ENCODE measurements at places on chromosomes 1 and 21.

GRCh38 chr1:66415866-66416265 lies 118.1 kb upstream of the SGIP1 start:
- DNase-seq: no peak

DNA sequence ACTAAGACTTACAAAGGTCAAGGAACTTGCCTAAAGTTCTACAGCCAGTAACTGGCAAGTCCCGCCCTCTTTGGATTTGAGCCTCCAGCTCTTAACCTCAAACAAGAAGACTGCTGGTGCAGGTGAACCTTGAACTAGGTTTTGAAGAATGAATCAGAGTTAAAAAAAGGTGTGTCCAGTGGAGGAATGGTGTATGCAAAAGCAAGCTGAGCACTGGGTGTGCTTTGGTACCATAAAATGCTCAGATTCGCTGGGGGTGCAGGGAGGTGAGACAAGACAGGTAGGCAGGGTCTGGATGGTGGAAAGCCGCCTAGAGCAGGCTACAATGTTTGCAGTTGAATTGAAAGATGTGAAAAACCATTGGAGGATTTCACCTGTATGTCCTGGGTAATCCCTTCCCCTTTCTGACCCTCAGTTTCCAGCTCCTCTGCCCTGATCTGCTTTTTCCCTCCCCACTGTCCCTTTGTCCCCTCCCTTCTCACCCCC lies 39.8 kb downstream of the FOXD2 start:
- DNase-seq: no peak

GRCh38 chr1:84722794-84723193 lies 32.5 kb upstream of the SSX2IP start:
- DNase-seq: no peak

GRCh38 chr1:111965781-111966443 lies 23.6 kb downstream of the KCND3 start:
- no peak for DNase-seq

- DNase-seq: no peak
Measured at GRCh38 chr1:214361636-214362035, 80.7 kb downstream of the SMYD2 start.

DNA sequence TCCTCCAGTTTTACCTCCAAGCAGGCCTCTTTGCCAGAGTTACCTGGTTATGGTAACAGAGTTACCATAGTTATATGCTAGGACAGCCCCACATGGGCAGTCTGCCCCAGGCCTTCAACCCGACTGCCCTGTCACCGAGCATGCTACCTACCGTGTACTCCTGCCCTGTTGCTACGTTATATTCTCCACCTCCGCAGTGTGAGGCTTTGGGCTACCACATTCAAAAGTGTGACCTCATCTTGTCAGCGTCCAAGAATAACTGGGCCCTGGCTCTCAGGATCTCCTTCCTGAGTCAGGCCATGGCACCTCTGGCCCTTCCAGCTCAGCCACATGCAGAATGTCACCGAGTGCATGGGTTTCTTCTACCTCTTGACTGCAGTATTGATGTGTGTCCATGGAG lies 8.9 kb downstream of the MAPKAPK2 start:
- no peak for DNase-seq

DNA sequence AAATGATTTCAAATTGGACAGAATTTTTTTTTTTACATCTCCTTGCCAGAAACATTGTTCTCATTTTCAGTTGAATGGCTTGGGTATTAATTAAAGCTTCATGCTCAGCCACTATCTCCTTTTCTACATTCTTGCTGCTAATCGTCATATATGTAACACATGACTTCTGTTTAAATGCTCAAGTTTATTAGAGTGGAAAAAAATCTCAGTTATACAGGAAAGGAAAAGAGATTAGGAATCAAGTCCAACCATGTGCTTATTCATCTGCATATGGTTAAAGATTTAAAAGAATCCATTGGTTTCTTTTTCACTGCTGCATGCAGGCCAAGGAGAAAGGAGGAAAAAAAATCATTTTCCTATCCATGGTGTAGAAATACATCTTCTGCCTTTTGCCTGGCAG lies 47.3 kb upstream of the CNN3 start:
- no peak for DNase-seq

DNA sequence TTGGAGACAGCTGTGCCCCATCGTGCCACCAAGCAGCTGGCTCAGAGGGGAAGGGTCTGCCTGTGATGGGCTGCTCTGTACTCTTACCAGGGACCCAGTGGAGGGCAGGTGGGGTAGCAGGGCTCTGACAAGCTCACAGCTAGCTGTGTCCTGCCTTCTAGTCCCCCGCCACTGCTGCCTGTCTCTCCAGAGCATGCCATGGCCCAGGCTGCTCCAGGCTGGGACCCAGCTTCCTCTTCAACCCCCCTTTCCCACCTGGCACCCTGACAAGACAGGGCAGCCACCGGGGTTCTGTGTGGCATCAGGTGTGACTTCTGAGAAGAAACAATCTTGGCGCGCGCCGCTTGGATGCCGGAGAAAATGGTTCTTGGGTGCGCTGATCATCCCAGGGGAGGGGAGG lies 92.3 kb upstream of the ACTL8 start:
- DNase-seq: no peak

DNA sequence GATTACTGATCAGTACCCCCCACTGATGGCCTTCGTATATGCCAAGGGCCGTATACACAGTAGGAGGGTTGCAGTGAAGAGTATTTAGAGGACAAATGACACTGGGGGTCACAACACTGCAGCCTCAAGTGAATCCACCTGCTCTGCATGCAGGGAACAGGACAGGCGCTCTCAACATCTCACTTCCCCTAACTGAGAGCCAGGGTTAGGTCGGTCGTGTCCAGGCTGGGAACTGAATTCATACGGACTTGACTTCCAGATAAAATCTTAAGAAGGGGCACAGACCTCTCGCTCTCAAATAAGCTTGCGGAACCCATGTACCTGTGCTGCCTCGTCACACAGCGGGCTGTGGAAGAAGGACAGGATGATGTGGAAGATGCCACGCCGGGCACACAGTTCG lies 22.8 kb downstream of the MRAP start:
- no peak for DNase-seq

GRCh38 chr1:198290089-198290683 lies 133.4 kb downstream of the NEK7 start:
- no peak for DNase-seq

DNA sequence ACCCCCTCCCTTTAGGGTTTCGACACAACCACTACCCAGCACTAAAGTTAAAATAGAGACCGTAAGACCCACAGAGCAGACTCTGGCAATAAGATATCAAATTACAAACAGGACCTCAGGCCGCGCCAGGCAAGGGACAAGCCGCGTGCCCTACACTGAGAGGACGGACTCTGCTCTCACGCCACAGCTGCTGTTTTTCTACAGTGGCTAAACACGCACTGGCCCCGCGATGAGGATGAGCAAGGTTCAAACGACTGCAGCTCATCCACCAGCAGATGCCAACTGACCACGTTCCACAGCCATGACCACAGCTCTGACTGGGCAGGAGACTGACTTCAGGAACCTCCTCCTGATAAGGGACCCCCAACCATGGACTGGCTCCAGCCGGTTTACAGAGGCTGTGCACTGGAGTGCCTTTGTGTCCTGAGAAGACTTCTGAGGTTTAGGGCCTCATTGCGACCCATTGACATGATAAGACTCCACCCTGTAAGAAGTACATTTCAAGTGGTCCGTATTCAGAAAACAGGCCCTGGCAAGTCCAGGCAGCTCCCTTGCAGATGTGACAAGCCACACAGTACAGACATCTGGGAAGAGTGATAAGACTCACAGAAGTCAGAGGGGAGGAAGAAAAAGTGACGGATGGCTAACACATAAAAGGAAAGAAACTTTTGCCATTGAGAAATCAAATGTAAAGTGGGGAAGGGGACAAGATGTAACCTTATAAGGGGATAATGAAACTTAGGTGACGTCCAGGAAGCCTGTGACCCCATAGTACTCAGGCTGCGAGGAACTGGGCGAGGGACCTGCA lies 1.5 kb upstream of the KRTAP10-6 start:
- no peak for DNase-seq

- DNase-seq: no peak
Measured at GRCh38 chr1:238281418-238281817, 390.7 kb upstream of the ZP4 start.

- no peak for DNase-seq
Measured at GRCh38 chr1:111980686-111981085, 8.8 kb downstream of the KCND3 start.

DNA sequence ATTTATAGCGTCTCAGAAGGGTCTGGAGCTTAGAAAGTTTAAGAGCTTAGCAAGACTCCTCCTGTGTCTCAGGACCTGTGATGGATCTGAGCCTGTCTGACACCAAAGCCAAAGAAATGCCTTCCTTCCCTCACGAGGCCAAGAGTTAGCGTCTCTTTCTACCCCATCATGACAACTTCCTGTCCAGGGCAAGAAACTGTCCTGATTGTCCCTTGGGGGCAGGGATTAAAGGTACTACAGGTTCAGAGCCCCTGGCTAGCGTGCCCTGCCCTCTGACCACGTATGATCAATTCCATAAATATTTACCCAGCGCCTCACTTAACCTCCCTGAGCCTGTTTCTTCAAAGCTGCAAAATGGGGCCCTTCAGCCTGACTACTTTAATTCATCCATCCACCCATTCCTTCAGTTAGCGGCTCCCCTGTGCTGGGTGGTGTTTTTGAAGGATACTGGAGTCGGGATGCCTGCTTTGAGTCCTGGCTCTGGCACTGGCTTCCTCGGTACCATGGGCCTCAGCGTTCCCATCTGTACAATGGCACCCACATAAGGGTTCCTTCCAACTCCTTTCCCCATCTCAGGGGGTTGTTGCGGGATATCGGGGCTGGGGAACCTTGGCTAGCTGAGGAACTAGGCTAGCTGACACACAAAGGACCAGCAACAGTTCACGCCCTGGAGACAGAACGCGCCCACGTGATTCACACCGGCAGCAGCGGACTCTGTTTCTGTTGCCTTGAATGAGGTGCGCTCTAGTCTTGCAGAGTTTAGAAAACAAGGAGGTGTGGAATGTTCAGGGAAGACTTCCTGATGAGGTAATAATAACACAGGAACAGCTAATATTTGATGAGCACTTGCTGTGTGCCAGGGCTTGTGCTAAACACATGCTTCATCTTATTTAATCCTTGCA lies 23.0 kb upstream of the EPHA2 start:
- no peak for DNase-seq

- no peak for DNase-seq
Measured at GRCh38 chr21:34743831-34744230, 75.0 kb downstream of the CLIC6 start.

- DNase-seq: no peak
Measured at GRCh38 chr1:204834336-204834735, 36.3 kb upstream of the NFASC start.

GRCh38 chr1:208228550-208228949 lies 15.6 kb downstream of the PLXNA2 start:
- DNase-seq: no peak

DNA sequence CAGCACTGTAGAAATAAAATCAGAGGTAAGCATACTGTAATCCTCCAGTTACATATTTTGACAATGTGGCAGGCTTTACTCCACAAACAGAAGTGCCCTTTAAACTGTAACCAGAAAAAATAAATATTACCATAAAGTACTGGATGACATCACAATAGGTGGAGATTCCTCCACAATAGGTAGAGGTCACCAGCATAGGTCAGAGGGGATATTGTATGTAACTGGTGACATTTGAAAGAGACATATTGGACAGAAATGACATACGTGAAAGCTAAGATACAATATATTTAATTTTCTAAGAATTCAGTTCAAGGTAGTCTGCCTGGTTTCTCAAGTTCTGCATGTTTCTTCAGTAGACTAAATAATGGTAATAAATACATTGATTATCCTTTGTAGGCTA lies at the start of gene ASB17:
TSS of gene ASB17 (minus strand) at position 101 of the 400 bp plus-strand sequence. CDS start 113 bp downstream, outside the sequence.
- no peak for DNase-seq

- DNase-seq: no peak
Measured at GRCh38 chr1:72885841-72886240, 603.5 kb upstream of the NEGR1 start.

- no peak for DNase-seq
Measured at GRCh38 chr1:41243079-41243385, 926 bp upstream of the SCMH1 start.

GRCh38 chr1:169092399-169092798 lies 14.1 kb upstream of the ATP1B1 start:
- no peak for DNase-seq

DNA sequence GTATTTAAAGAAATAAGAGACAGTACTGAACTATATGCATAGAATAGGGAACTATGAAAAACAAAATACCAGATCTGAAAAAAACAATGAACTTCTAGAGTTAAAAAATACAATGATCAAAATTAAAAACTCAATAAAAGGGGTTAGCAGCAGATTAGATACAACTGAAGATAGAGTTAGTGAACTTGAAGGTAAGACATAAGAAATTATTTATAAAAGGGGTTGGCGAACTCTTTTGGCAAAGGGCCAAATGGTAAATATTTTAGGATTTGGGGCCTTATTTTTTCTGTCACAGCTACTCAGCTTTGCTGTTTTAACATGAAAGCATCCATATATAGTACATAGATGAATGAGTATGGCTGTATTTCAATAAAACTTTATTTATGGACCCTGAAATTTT lies 111.4 kb downstream of the ST3GAL3 start:
- no peak for DNase-seq

GRCh38 chr1:25123551-25123950 lies 108.8 kb downstream of the SYF2 start:
- no peak for DNase-seq

DNA sequence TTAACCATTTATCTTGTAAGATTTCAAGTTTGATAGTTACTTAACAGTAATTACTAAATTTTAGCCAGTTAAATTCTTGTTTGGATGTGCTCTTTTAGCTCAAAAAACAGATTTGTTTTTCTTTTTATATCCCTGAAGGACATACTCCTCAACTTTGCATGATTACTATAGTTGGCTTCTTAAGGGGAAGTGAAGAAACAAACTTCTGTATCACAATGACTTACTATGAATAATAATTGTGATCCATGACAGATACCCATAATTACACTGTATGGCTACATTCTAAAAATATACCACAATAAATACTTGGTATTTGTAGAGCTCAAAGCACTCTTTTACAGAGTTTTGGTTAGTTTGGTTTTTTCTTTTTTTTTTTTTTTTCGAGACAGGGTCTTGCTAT lies 55.8 kb downstream of the IARS2 start:
- no peak for DNase-seq

GRCh38 chr1:151259351-151259750 lies 4.8 kb downstream of the PSMD4 start:
- no peak for DNase-seq

- no peak for DNase-seq
Measured at GRCh38 chr1:42335809-42336518, 929 bp upstream of the FOXJ3 start.

DNA sequence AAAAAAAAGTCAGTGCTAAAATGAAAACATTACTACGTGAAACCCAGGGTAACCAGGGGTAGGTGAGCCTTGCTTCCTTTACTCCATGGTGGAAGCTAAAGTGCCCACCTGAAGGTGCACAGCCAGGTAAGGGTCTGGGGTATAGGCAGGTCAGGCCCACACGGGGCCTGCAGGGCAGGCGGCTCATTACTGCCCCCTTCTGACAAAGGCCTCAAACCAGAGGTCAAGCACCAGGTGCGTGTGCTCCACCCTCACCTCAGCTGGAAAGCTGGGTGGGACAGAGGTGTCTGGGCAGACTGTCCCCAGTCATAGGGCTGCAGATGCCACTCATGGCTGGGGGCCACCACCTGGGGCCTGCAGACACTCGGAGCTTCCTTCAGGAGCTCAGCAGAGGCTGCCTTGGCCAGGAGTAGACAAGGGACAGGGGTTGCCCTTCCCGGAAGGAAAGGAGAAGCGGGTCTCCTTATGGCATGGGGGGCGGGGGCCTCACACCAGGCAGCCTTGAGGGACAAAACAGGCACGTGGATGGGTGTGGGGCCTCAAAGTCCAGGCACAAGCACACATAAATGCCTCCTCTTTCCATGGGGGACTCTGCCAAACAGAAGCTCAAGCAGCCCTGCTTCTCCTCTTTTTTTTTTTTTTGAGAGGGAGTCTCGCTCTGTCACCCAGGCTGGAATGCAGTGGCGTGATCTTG lies 36.2 kb downstream of the ACOT7 start:
- DNase-seq: no peak

Data from GM06990 (cell line).